Activated naive CD4-positive, alpha-beta T cell treated with anti-CD3 and anti-CD28 coated beads, Interleukin-2, amount 50 U/mL, for 72 hours (primary cell): ENCODE measurements at places on chromosomes 12 and 14.

- no peak for DNase-seq
Observed at GRCh38 chr12:93663006-93663728, 14.0 kb upstream of the CRADD start.

- no peak for DNase-seq
Observed at GRCh38 chr14:77102154-77102553, 4.1 kb downstream of the CIPC start.

GRCh38 chr12:27467641-27468040 is 21.1 kb downstream of the SMCO2 start:
- DNase-seq, result no peak

GRCh38 chr14:44960146-44960545 is 1.6 kb downstream of the KLHL28 start:
- no peak for DNase-seq

- DNase-seq, result no peak
Observed at GRCh38 chr14:51360592-51360991, 120.5 kb downstream of the TMX1 start.

- DNase-seq, result peak; percentile 31
Observed at GRCh38 chr12:98532687-98533304, 17.4 kb downstream of the TMPO start.

GRCh38 chr14:44108601-44109000 is 398.5 kb downstream of the FSCB start:
- no peak for DNase-seq

- no peak for DNase-seq
Observed at GRCh38 chr12:130520784-130521183, 183.1 kb downstream of the PIWIL1 start.

GRCh38 chr12:119699199-119699760 is 31.3 kb downstream of the PRKAB1 start:
- DNase-seq, result no peak
